ENCODE measurements at places on chromosomes 1 and 21. TPM values are rescaled to one million over a fixed set of nuclear protein-coding genes. Genes with fewer than 3 reads are reported as not detected.

Gene OR2L13
- not detected for total RNA-seq

Gene AMY2A
- total RNA-seq, result not detected

Gene KIAA0040
- 6.0 TPM for total RNA-seq

Gene SGIP1
- not detected for total RNA-seq

Gene PCSK9
- total RNA-seq, result 7.1 TPM

Gene MRPS14
- 14.3 TPM for total RNA-seq

Gene LRRN2
- total RNA-seq, result 0.18 TPM

Gene SHE
- total RNA-seq, result 0.19 TPM

Gene CBR3
- 114 TPM for total RNA-seq

DNA sequence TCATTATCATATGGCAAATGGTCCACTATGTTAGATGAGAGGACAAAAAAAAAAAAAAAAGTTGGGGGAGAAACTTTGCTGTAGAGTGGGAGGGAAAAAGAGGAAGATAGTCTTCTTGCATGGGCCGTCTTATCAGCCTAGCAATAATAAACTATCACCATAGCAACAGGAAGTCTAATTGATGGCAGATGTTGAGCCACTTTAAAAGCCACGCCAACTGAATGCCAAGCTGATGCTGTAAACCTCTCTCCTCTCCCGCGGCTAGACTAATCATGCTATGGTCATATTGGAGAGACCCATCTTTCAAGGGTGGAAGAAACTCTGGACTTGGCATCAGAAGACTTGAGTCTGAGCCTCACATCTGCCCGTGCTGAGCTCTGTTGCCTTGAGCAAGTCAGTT is 122.2 kb upstream of the HOOK1 start:
- H3K27me3 ChIP-seq, result no peaks in the 10 kb centered on the region
- no peaks in the 10 kb centered on the region for H3K4me1 ChIP-seq
- H3K27ac ChIP-seq, result peak overlapping the region; percentile 47
- no peaks in the 10 kb centered on the region for H3K36me3 ChIP-seq
- DNase-seq, result no peak

- no peak for DNase-seq
- H3K4me3 ChIP-seq, result no peak overlapping the region
- no peaks in the 10 kb centered on the region for H3K36me3 ChIP-seq
- H3K4me1 ChIP-seq, result no peaks in the 10 kb centered on the region
These were observed 243.2 kb downstream of the DSCAM start for GRCh38 chr21:40603774-40604173.

DNA sequence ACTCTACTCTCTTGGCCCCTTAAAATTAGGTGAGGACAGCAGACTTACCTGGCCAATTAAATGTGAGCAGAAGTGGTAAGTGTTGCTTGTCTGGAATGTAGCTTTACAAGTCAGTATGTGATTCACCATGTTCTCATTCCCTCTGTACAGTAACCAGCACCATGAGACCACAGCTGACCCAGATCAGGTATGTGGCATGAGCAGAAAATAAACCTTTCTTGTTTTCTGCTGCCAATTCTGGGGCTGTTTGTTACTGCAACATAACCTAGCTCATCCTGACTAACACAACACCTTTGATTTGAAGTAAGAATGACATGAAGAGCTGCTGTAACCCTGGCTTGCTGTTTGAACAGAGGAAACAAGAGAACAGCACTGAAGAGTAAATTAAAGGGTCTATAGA is 24.9 kb downstream of the ITPKB start:
- H3K27ac ChIP-seq, result peak overlapping the region; percentile 89
- H3K27me3 ChIP-seq, result no peaks in the 10 kb centered on the region
- peaks cover 74% of the 10 kb centered on the region for H3K4me1 ChIP-seq
- H3K4me3 ChIP-seq, result no peak overlapping the region
- no peak for DNase-seq
- H3K36me3 ChIP-seq, result no peaks in the 10 kb centered on the region

- H3K36me3 ChIP-seq, result no peaks in the 10 kb centered on the region
- no peaks in the 10 kb centered on the region for H3K4me1 ChIP-seq
- no peak overlapping the region for H3K27ac ChIP-seq
- H3K4me3 ChIP-seq, result no peak overlapping the region
- no peak for DNase-seq
These were observed 22.8 kb upstream of the ABCA4 start for GRCh38 chr1:94143809-94144176.

DNA sequence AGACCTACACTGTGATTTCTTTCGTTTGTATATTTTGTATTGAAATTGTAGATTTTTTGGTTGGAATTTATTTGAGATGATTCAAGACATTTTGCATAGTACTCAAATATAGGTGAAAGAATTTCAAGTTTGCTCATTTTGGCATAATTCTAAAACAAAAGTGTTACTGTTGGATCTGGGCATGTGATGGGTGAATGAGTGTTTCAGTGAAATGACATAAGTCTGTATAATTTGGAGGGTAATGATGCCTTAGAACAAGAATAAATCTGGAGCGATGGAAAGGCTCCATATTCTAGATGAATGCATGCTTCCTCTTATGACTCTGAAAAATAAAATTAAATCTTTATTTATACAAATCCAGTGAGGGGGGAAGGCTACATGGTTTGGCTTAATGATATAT is 41.0 kb downstream of the NFIA start:
- no peaks in the 10 kb centered on the region for H3K36me3 ChIP-seq
- H3K4me3 ChIP-seq, result no peak overlapping the region
- H3K27ac ChIP-seq, result no peak overlapping the region
- no peaks in the 10 kb centered on the region for H3K4me1 ChIP-seq
- no peak for DNase-seq

- H3K27me3 ChIP-seq, result peaks cover 5% of the 10 kb centered on the region
- H3K4me1 ChIP-seq, result peaks cover 15% of the 10 kb centered on the region
These were observed 2.3 kb downstream of the FABP3 start for GRCh38 chr1:31370565-31370964.

DNA sequence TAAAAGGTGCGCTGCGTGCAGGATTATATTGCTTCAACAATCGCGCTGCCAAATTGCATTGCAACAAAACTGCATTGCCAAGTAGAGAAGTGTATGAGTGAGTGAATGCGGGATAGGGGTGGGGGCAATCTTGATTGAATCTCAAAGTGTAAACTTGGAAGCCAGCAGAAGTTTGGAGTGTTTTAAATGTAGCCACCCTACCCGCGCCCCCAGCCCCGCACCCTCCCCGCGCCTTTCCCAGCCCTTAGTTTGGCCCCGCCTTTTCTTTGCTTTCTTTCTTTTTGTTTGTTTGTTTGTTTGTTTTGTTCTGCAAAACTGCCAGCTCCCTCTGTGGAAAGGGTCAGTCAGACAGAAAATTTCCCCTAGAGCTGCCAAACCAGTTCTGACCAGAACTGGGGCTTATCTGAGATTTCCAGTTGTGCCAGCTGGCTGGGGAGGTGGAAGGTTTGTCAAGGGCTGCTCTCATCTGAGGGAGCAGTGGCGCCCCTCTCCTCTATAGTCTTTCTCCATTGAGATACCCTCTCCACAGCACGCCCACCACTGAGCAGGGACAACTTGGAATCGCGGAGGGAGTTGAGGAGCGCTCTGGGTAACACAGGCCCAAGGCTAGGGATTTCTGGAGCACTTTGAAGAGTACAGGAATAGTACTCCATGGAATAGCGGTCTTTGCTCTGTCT is 666 bp upstream of the BEND5 start:
- peak overlapping the region; percentile 49 for H3K4me3 ChIP-seq
- peaks cover 49% of the 10 kb centered on the region for H3K4me1 ChIP-seq
- DNase-seq, result no peak
- H3K27me3 ChIP-seq, result no peaks in the 10 kb centered on the region
- no peak overlapping the region for H3K27ac ChIP-seq
- H3K36me3 ChIP-seq, result no peaks in the 10 kb centered on the region

- DNase-seq, result no peak
- no peak overlapping the region for H3K27ac ChIP-seq
- H3K4me3 ChIP-seq, result no peak overlapping the region
- no peaks in the 10 kb centered on the region for H3K4me1 ChIP-seq
These were observed 179.0 kb downstream of the DSCAM start for GRCh38 chr21:40667967-40668366.

DNA sequence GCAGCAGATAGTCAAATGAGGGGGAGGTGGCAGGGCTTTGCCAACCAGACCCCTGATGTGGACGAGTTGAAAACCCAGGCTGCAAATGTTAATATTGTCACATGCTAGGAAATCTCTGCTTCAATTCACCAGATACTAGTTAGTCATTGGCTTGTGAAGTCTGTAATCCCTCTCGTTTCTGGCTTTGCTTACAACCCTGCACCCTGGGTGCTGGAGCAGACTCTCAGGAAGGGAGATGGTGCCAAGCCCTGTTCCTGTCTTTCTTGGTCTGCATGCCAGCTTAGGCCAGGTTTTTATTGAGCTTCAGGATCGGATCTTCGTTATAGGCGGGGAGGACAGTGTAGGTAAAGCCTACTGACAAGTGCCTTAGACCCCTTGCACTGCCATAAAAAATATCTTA is 53.3 kb downstream of the MDM4 start:
- H3K36me3 ChIP-seq, result no peaks in the 10 kb centered on the region
- no peaks in the 10 kb centered on the region for H3K27me3 ChIP-seq
- peaks cover 9% of the 10 kb centered on the region for H3K4me1 ChIP-seq
- H3K4me3 ChIP-seq, result no peak overlapping the region
- DNase-seq, result no peak

DNA sequence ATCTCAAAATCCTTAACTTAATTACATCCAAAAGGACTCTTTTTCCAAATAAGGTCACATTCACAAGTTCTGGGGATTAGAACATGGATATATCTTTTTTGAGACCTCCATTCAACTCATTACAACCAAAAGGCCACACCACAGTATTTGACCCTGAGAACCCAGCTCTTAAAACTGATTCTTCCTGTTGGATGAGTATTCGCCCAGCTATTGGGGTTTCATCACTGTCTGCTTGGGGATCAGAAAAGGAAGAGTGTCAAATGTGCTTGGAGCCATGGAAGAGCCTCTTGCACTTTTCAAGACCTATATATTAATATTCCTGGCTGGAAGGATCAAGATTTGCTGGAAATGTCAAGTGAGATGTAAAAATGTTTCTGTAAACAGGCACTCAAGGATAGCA is 5.4 kb upstream of the TINAGL1 start:
- H3K4me1 ChIP-seq, result peaks cover 15% of the 10 kb centered on the region
- no peak overlapping the region for H3K27ac ChIP-seq
- no peak overlapping the region for H3K4me3 ChIP-seq
- no peaks in the 10 kb centered on the region for H3K36me3 ChIP-seq
- no peak for DNase-seq
- no peaks in the 10 kb centered on the region for H3K27me3 ChIP-seq

- DNase-seq, result no peak
- no peak overlapping the region for H3K4me3 ChIP-seq
- no peak overlapping the region for H3K27ac ChIP-seq
- H3K36me3 ChIP-seq, result no peaks in the 10 kb centered on the region
- no peaks in the 10 kb centered on the region for H3K4me1 ChIP-seq
These were observed 61.0 kb downstream of the OBSCN start for GRCh38 chr1:228268881-228269265.

DNA sequence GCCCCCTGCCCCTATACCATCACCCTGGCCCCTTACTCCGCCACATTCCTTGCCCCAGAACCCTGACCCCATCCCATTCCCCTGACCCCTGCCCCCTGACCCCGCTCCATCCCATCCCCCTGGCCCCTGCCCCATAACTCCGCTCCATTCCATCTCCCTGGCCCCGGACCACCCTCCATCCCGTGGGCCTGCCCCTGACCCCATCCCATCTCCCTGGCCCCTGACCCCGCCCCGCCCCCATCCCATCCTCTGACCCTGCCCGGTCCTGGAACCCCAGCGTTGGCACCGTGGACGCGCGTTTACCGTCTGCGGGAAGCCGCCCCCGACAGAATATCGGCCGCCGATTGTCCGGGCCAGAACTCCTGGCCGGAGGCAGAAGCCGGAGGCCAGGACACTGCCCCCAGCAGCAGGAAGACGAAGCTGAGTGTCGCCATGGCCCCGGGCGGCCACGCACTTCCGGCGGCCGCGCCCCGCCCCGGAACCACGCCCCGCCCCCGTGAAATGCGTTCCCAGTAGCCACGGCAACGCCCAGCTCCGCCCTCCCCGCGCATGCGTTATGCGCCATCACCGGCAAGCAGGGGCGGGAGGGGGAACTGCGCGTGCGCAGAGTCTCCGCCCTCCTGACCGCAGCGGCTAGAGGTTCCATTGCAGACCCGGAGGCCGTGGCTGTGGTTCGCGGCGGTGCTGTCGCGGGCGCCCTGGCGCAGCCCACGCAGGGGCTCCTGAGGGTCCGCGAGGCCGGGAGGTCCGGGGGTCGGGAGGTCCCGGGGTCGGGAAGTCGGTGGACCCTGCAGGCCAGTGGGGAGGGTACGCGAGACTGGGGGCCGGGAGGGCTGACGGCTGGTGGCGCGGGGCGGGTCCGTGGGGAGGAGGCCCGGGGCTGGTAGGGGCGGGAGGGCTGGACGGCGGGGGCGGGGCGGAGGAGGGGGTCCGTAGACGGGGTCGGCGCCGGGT is at the start of gene POFUT2:
Gene POFUT2, minus strand, starts transcription at position 458 of the 954 bp plus-strand sequence. Its CDS starts 24 bp downstream, at position 434.
- peaks cover 14% of the 10 kb centered on the region for H3K36me3 ChIP-seq
- peak; percentile 65 for DNase-seq
- H3K4me3 ChIP-seq, result peak within 1 kb of the TSS; percentile 80
- H3K27me3 ChIP-seq, result no peaks in the 10 kb centered on the region

- H3K36me3 ChIP-seq, result no peaks in the 10 kb centered on the region
- no peaks in the 10 kb centered on the region for H3K27me3 ChIP-seq
- H3K4me3 ChIP-seq, result no peak overlapping the region
- DNase-seq, result no peak
- H3K27ac ChIP-seq, result no peak overlapping the region
These were observed 74.8 kb upstream of the ATP1B1 start for GRCh38 chr1:169031566-169032224.

DNA sequence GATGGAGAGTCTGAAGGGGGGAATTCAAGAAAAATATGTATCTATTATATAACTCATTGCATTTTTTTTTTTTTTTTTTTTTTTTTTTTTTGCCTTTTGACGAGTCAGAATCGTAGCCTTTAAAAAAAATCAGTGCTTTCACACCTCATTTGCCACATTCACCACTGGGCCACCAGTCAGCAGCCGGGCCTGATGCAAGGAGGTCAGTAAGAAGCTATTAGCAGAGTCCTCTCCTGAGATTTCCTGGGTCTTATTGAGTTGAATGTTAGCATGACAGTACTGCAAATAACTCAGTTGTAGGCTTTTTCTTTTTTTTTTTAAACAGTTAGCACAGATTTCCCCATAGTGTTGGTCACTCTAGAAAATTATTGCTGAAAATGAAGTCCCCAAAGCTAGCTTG is 139.8 kb downstream of the SPATA17 start:
- H3K27ac ChIP-seq, result no peak overlapping the region
- DNase-seq, result no peak
- H3K27me3 ChIP-seq, result no peaks in the 10 kb centered on the region

Measured in esophagus squamous epithelium (tissue), 5 donors.